ENCODE measurements at places on chromosomes 2 and 18.

- no peak for DNase-seq
Observed at GRCh38 chr2:101805152-101806088, 107.9 kb downstream of the MAP4K4 start.

- DNase-seq = no peak
Observed at GRCh38 chr2:241966647-241967466, 97.3 kb downstream of the RTP5 start.

GRCh38 chr2:127563458-127564428 is 28.3 kb downstream of the MYO7B start:
- DNase-seq = no peak

GRCh38 chr18:79544386-79544963 is 135.1 kb upstream of the CTDP1 start:
- no peak for DNase-seq

DNA sequence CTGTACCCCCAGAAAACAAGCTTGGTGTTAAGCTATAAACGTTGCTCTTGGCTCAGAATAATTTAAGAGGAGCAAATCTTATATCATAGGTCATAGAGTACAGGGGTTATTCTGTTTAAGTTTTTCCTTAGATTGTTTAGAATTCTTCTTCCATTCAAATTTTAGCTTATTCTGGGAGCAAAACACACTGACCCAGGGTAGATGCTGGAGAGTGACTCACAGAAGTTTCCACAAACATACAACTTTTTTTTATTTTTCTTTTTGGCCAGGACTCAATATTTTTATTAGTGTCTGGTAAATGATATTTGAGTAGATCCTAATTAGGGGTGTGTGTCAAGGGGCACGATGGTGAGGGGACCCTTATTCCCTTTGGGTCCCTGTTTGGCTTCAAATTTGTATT is 71.5 kb upstream of the PSME4 start:
- no peak for DNase-seq

GRCh38 chr2:72722492-72723070 is 103.3 kb downstream of the EXOC6B start:
- no peak for DNase-seq

DNA sequence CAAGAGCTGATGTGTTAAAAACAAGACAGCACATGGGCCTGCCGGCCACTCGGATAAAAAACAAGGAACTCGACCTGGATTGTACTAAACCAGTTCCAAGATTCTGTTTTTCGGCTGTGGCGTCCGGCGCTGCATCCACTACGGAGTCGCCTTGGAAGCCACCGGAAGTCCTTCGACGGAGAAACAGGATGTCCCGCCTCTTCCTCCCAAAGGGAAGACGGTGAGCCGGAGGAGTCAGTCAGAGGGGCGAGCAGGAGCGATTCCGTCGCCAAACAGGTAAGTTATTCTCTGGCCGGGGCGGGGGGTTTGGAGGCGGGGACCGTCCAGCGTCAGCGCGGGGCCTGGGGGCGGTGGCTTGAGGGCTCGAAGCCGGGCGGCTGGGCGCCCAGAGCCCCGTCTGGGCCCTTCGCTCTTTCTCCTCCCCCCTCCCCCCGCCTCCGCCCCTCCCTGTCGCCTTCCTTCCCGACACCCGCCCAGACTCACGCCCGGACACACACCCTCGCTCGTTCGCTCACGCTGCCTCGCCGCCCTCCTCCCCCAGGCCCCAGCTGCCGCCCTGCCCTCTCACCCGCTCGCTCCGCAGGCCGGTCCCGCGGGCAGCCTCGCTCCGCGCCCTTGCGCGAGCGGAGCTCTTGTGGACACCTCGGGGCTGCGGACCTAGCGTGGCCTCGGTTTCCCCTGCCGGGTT is at the start of gene ZNF407:
Gene ZNF407 (plus strand): TSS at position 209 of the 688 bp plus-strand sequence. CDS start 33,150 bp downstream, outside the sequence.
- peak; percentile 60 for DNase-seq

GRCh38 chr2:238897122-238897880 is 49.4 kb downstream of the TWIST2 start:
- DNase-seq = no peak

- no peak for DNase-seq
Observed at GRCh38 chr2:55169915-55170314, 62.2 kb downstream of the CLHC1 start.

- DNase-seq = no peak
Observed at GRCh38 chr18:23824240-23824639, 135.0 kb downstream of the LAMA3 start.

- no peak for DNase-seq
Observed at GRCh38 chr2:186348200-186348599, 137.9 kb upstream of the ZC3H15 start.

DNA sequence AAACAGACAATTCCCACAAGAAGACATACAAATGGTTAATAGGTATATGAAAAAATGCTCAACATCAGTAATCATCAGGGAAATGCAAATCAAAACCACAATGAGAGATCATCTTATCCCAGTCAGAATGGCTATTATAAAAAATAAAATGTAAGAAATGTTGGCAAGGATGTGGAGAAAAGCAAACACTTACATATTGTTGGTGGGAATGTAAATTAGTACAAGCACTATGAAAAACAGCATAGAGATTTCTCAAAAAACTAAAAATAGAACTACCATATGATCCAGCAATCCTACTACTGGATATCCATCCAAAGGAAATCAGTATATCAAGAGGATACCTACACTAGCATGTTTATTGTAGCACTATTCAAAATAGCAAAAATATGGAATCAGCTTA is 186.6 kb downstream of the NOL4 start:
- DNase-seq = no peak
